Activated naive CD8-positive, alpha-beta T cell treated with anti-CD3 and anti-CD28 coated beads, Interleukin-2, amount 50 U/mL, for 24 hours (primary cell): ENCODE measurements at places on chromosomes 1 and 21.
A peak's percentile ranks its signal among the peaks of the same experiment; 100 is the strongest.

- peak overlapping the region; percentile 87 for H3K4me3 ChIP-seq
- no peaks in the 10 kb centered on the region for H3K27me3 ChIP-seq
- H3K36me3 ChIP-seq = peaks cover 15% of the 10 kb centered on the region
Measured at GRCh38 chr21:43775190-43775589, 918 bp downstream of the CSTB start.

GRCh38 chr1:7885513-7886404, 32.9 kb upstream of the UTS2 start:
- H3K27me3 ChIP-seq = peaks cover 4% of the 10 kb centered on the region
- peaks cover 11% of the 10 kb centered on the region for H3K4me1 ChIP-seq
- H3K4me3 ChIP-seq = no peak overlapping the region
- H3K27ac ChIP-seq = no peak overlapping the region

DNA sequence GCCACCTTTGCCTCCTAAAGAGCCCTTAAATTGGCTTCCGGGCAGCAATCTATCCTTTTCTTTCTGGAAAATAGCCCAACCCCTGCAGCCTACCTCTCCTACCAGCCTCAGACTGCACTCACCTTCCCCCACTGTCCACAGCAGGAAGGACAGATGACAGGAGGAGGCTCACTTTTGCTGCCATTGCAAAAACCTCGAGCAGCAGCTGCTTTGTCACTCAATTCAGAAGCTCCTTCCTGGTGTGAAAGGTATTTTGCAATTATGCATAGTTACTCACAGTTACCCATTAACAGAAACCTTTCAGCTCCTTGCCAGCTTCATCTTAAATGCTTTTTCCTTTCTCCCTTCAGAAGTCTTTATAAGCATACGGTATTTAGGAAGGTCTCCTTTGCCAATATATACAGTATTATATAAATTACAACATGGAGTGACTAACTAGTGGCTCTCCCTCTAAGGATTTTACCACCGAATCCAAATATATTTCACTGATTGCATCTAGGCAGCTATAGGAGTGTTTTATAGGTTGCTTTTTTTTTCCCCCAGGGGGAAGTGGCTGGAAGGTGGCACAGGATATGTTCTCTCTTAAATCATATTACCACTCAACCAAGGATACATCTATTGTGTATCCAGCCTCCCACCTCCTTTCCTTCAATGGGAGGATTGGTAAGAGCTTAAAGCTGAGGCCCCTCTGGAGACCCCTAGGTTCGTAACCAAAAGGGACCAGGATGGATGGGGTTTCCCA, 142.1 kb upstream of the IPO9 start:
- H3K4me3 ChIP-seq = no peak overlapping the region
- H3K36me3 ChIP-seq = no peaks in the 10 kb centered on the region
- no peaks in the 10 kb centered on the region for H3K4me1 ChIP-seq
- no peak for DNase-seq

DNA sequence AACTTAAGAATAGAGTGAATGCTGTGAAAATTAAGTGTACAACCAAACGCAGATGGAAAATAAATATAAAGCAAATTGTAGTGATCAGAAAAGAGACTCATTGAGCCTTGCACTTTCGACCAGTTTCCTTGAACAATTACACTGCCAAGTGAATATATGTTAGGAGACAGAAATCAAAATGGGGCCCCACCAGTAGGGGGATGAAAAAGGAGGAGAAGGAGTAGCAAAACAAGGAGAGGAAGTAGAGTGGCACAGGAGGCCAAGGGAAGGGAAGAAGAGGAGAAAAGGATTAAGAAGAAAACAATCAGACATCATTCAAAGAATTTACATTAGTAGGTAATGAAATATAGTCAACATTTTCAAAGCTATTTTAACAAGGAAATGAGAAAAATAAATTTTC, 1770.6 kb downstream of the PLA2G4A start:
- H3K27me3 ChIP-seq = no peaks in the 10 kb centered on the region
- no peaks in the 10 kb centered on the region for H3K4me1 ChIP-seq
- no peak for DNase-seq
- no peak overlapping the region for H3K27ac ChIP-seq
- H3K4me3 ChIP-seq = no peak overlapping the region

- peaks cover 3% of the 10 kb centered on the region for H3K27me3 ChIP-seq
- H3K4me1 ChIP-seq = no peaks in the 10 kb centered on the region
- DNase-seq = no peak
- H3K4me3 ChIP-seq = no peak overlapping the region
- no peaks in the 10 kb centered on the region for H3K36me3 ChIP-seq
Measured at GRCh38 chr1:58206749-58207148, 339.8 kb downstream of the OMA1 start.

GRCh38 chr1:185537596-185537995, 196.6 kb upstream of the HMCN1 start:
- peaks cover 7% of the 10 kb centered on the region for H3K4me1 ChIP-seq
- H3K27ac ChIP-seq = no peak overlapping the region
- no peaks in the 10 kb centered on the region for H3K27me3 ChIP-seq
- no peak for DNase-seq
- H3K36me3 ChIP-seq = no peaks in the 10 kb centered on the region

DNA sequence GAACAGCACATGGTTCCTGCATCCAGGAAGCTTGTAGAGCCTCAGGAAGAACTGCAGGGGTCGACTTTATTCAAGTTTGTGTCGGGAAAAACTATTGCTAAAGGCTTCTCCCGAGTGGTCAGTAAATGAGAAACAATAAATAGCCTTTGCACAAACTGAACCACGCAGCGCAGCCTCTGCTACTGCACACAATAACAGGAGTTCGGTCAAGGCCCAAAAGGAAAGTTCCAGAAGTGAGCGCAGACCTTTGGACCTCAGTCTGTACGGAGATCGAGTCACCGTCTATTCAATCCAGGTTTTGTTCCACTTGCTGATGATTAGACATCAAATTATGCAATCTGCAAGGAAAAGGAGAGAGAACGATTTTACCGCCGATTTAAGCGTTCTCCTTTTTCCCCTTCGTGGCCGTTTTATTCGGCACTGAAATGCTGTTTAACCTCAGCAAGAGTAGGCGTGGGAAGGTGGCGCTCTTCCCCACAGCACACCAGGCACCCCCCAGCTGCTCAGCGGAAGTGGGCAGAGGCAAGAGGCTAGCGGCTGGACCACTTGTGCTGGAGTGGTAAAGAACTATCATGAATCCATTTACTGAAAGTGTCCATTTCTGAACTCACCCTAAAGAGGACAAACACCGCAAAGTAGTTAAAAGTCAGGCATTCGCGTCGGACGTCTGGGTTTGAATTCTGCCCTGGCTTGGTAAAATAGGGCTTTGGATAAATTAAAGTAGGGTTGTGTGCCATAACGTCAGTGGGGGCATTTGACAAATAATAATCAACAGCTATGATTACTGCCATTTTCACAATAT, 6.1 kb upstream of the LHX8 start:
- H3K36me3 ChIP-seq = peaks cover 4% of the 10 kb centered on the region
- no peaks in the 10 kb centered on the region for H3K4me1 ChIP-seq
- no peak overlapping the region for H3K27ac ChIP-seq
- H3K4me3 ChIP-seq = no peak overlapping the region

- H3K36me3 ChIP-seq = no peaks in the 10 kb centered on the region
- H3K27ac ChIP-seq = no peak overlapping the region
- DNase-seq = no peak
- H3K4me1 ChIP-seq = peaks cover 3% of the 10 kb centered on the region
- H3K4me3 ChIP-seq = no peak overlapping the region
Measured at GRCh38 chr1:229572286-229572685, 13.8 kb upstream of the ABCB10 start.

DNA sequence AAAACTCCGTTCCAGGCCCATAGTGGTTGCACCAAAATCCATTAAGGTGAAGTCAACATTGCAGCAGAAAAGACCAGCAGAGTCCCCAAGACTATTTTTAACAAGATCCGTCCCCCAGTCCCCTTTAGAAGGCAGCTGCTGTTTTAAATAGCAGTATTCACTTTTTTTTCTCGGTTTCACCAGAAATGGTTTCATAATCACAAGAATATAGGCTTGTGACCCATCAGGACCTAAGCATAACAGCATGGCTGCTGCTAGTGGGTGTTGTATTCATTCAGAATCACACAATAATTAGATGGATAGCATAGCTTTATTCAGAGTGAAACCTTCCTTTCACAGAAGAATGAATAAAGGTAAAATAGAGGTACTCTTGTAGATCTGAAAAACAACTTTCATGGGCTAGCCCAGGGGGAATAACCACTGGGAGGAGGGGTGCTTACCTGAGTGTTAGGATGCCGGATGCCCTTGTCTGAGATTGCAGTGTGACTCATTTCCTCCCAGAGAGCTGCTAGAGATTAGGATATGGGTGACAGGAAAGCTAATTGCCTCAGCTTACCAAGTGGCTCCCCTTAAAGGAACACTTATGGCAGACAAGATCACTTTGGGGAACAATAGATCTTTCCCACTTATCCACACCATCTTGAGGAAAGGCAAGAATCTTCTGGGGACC, 35.0 kb downstream of the ACKR1 start:
- no peak overlapping the region for H3K27ac ChIP-seq
- peaks cover 23% of the 10 kb centered on the region for H3K27me3 ChIP-seq

DNA sequence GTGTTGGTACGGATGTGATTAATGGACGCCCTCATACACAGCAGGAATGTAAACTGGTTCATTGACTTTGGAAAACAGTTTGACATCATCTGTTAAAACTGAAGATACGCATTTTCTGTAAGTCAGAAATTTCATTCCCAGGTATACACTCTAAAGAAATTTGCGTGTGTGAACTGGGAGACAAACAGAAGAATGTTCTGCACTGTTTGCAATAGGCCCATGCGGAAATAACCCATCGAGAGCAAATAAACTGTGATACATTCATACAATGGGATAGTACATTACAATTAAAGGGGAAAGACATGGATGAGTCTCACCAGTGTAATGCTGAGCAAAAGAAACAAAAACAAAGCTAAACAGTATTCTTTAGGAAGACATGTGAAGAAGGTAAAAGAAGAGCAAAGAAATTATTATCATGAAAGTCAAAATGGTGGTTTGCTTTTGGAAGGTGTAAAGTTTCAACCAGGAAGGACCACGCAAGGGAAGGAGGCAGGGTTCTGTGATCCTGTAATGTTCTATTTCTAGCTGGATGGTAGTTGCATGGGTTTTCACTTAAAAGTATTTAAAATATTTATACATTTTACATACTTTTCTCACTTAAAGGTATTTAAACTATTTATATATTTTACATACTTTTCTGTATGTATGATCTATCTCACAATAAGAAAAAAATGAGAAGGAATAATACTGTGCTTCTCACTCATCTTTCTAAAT, 30.3 kb downstream of the INTS7 start:
- peaks cover 36% of the 10 kb centered on the region for H3K36me3 ChIP-seq
- H3K27me3 ChIP-seq = no peaks in the 10 kb centered on the region
- DNase-seq = no peak
- no peak overlapping the region for H3K4me3 ChIP-seq
- H3K4me1 ChIP-seq = no peaks in the 10 kb centered on the region
- H3K27ac ChIP-seq = no peak overlapping the region

DNA sequence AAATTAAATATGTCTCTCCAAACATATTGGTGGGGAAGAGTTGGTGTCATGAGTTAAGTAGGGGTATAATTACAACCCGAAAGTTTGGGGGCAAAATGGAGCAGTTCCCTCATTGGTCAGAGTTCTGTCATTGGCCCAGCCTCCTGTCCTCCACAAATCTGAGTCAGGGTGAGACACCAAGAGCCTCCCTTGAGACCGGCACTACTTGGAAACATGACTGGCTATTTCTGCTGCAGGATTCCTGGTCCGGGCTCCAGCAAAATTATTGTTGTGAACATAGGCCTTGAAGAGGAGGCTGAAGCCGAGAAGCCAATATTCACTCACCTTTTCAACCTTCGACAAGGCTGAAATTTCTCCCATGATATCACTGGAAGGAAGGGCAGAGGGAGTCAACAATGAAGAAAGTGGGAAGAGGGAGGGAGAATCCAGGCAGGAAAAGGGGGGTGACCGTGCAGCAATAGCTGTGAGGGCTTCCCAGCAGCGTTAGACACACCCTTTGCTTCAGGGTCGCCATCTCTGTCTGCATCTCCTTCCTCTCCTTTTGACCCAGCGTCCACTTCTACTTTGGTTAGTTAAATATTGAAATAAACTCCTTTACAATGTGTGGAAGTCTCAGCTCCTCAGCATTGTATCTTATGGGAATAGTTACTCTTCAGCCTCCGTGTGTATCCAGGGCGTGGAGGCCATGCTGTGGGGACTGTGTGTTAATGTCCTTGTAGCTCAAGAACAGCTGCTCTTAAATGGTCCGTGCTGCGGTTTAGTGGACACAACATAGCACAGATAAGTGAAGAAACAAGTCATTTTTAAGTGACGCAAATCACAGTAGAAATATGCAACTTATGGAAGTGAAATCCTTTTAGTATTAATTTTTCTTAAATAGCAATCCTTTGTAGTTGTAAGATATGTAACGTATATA, 307.4 kb downstream of the DISC1 start:
- H3K36me3 ChIP-seq = peaks cover 3% of the 10 kb centered on the region
- no peak overlapping the region for H3K4me3 ChIP-seq
- no peak for DNase-seq
- no peaks in the 10 kb centered on the region for H3K27me3 ChIP-seq
- peaks cover 8% of the 10 kb centered on the region for H3K4me1 ChIP-seq
- H3K27ac ChIP-seq = no peak overlapping the region

- DNase-seq = no peak
- H3K27me3 ChIP-seq = peaks cover 3% of the 10 kb centered on the region
- H3K4me3 ChIP-seq = no peak overlapping the region
Measured at GRCh38 chr1:162007466-162007865, 16.2 kb downstream of the OLFML2B start.

DNA sequence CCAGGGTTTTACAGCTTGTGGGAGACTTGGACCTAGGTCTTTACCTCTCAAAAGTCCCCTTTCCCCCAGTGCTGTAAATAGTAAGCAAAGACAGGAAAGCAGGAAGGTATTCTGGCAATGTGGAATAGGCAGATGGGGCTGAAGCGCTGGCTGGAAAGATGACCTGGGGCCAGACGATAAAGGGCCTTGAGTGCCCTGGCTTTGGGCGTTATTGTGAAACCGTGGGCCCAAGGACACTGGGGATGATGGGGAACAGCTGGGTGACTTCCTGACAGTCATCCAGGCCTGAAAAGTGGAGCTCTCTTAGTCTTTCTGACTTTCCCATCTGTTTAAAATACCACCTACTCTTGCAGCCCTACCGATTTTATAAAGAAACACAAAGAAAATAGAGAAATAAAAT, 16.3 kb downstream of the URB2 start:
- no peaks in the 10 kb centered on the region for H3K4me1 ChIP-seq
- no peaks in the 10 kb centered on the region for H3K27me3 ChIP-seq
- DNase-seq = no peak
- H3K4me3 ChIP-seq = no peak overlapping the region

DNA sequence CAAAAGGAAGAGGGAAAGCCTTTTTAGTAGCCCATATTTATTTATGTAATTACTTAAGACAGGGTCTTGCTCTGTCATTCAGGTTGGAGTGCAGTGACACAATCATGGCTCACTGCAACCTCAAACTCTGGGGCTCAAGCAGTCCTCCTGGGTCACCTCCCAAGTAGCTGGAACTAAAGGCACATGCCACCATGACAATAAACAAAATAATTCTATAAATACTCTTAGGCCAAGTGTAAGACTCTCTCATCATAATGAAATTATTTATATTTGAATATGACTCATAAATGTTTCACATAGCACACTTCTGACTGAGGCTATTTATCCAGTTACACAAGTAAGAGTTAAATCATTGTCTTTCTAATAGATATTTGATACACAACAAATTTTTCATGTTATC, 314.7 kb downstream of the AMY1C start:
- no peak for DNase-seq
- H3K36me3 ChIP-seq = no peaks in the 10 kb centered on the region
- no peaks in the 10 kb centered on the region for H3K4me1 ChIP-seq
- H3K27me3 ChIP-seq = no peaks in the 10 kb centered on the region
- H3K27ac ChIP-seq = no peak overlapping the region

- H3K27me3 ChIP-seq = no peaks in the 10 kb centered on the region
- H3K4me1 ChIP-seq = peaks cover 70% of the 10 kb centered on the region
- no peak for DNase-seq
- no peak overlapping the region for H3K4me3 ChIP-seq
- H3K27ac ChIP-seq = peak overlapping the region; percentile 55
Measured at GRCh38 chr1:235270625-235271024, 57.4 kb downstream of the ARID4B start.
